ENCODE measurements at places on chromosomes 3 and 15.

DNA sequence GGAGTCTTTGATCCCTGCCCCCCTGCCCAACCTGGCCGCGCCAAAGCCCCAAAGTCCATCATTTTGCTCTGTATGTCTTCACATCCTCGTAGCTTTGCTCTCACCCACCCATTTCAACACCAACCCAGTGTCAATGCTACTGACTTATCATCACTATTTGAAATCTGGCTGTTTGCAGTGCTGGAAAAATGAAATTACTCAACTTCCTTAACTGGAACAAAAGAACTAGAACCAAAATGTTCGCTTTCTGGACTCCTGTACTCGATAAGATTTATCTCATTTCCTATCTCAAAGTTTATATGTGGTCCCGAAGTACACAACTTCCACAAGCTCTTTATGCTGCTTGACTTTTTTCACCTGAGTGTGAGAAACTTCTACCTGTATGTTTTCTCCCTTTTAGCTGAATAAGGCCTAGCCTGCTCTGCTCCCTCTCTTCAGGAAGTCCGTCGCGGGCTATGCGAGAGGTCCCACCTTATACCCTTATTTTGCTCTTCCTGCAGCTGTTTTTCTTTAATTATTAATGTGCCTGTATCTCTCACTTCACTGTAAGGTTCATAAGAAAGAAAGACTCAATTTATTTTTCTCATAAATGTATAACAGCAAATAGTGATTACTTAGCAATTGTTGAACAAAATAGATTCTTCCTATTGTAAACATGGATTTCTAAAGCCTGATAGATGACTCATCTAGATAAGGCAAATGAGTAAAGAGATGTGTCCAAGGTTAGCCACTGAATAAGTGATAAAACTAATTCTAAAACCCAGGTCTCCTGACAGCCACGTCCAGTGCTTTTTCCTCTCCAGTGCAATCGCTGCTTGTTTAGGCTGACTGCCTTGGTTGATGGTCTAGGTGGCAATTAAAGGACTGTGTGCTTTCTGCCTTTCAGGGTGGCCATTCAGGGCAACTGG is 464.1 kb upstream of the TPRG1 start:
- no peak for DNase-seq

DNA sequence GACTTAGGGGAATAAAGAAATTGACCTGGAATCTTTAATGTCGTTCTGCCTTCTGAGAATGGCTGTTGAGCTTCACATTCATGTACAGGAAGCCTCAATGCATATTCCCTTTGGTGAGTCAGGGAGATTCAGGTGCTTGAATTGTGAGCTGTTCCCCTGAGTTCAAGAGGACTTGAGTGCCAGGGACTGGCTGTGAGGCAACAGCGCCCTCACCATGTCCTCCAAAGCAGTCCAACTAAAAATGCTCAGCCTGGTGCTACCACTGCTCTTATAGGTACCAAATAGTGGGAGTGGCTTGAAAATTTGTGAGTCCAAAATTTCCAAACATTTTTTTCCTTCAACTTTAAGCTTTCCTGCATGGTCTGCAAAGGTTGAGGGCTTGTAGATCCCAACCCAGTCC is 54.1 kb downstream of the LEO1 start:
- no peak for DNase-seq

- DNase-seq: no peak
Observed at GRCh38 chr3:74891312-74891711, 276.9 kb upstream of the CNTN3 start.

- DNase-seq: no peak
Observed at GRCh38 chr3:3927965-3928364, 128.7 kb downstream of the LRRN1 start.

DNA sequence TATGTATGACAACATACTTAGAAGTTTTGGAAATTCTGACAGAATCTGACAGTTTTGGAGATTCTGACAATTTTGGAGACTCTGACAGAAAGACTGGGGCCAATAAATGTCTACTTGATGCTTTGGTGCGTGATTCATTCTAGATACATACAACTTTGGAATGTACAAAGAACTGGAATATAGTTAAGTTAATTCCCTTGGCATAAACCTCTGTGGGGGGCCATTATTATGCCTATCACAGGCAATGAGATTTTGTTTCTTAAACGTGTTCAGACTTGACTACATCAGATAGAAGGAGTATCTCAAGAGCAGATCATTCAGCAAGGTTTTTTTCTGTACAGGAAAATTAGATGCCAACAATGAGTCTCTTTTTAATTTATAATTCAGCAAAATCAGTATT is 617.6 kb upstream of the ZNF717 start:
- DNase-seq: no peak

DNA sequence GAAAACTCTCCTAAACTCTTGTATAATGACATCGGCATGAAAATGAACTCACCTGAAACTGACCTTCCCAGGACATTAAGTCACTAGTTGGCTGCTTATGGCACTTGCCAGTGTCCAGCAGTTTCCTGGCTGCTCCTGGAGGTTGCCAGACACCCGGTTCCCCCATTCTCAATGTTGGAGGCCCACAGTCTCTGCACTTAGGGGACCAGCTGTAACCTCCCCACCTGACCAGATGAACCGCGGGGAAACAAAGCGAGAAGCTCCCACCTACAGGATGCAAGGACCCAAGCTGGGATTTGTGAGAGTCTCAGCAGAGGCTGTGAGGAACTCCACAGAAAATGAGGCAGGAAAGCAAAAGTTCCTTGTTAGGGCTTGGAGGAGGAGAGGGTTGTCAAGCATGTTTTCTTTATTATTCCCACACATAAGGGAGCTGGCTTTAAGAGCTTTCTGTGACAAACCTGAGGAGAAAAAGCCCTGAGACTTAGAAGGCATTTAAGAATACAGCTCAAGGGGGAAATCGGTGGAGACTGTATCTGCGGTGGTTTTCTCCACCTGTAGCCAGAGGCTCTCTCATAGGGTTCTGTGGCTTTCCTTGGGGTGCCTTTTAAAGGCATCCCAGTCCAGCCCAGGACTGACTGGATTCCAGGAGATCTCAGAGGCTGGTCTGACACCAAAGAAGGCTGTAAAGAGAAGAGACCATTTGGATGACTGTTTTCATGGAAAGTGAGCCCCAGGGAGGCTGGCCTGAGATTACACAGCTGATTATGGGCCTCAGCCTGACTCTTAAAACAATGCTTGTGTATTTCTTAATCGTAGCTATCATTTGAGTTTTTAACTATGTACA is 4.6 kb downstream of the TPM1 start:
- DNase-seq: no peak

DNA sequence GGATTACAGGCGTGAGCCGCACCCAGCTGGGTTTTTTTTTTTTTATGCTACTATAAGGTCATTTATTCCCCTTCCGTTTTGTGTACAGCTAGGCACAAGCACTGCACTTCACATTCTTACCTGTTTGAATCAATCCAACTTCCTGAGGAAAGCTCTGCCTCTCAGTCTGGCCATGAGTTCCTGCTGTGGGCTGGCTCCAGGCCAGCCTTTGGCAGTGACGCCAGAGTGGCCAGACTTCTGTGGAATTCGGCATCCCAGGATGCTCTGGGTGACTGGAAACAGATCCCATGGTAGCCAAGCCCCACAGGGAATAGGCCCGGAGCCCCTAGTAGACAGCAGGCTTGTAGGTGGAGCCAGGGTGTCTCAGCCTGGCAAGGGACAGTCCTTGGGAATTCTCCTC is 21.5 kb upstream of the TIMP4 start:
- no peak for DNase-seq

- no peak for DNase-seq
Observed at GRCh38 chr3:163919154-163919553, 1159.1 kb downstream of the SI start.

- no peak for DNase-seq
Observed at GRCh38 chr15:71219101-71219500, 103.8 kb downstream of the THSD4 start.

DNA sequence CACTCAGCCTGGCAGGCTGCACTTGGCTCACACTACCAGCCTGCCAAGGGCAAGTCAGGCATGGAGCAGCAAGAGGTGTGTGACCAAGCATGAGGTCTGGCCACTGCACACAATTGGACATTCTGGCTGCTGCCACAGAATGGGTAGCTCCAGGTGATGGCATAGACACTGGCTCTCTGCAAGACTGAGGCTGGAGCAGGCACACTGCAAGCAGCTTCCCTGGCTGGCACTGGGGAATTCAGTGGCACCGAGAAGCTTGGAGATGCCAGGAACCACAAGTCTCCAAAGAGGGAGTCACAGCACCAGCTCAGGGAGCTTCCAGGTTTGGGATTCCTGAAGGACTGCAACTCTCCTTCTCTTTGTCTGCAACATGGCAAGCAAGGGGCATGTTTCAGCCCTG is 42.0 kb upstream of the KCNH8 start:
- DNase-seq: no peak

DNA sequence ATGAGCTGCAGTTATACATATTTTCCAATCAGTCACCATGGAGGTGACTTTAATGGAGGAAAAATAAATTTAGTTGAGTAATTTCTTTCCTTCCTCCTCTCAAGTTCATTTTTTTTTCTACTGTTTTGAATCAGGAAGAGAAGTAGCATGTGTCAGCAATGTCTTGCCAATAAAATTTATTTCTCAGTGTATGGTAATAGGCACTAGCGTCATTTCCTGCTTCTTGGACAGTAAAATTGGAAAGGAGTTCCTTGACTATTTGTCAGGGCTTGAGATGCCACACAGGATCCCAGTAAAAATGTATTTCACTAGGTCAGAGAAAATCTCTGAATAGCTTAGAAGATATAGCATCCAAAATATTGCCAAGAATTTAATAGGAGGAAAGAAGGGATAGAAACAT is 605.9 kb downstream of the ROBO1 start:
- no peak for DNase-seq

DNA sequence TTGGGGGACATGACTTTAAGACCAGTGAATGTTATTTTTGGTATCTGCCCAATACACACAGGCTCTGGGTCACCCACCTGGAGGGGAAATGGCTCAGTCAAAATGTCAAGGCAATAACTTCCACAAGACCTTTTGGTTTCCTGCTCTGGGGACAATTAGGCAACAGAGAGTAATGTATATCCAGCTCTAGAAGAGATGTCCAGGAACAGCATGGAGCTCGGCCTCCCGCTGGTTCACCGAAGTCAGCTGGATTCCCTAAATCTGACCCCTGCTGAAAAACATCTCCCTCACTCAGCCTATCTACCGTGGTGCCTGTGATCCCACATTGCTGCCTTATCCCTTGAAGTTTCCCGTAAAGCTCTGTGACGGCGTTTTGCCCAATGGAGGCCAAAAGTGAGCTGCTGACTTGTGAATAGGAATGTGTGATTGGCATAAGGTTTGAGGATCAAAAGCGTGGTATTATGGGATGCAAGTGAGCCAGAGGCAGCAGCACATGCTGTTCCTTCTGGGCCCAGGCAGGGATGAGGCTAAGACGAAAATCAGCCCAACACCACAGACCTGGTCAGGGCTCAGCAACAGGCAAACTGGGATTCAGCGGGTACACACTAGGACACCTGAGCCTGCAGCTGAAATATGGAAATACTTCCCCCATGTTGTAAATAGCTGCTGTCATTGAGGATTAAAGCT is 47.2 kb upstream of the SLC6A11 start:
- no peak for DNase-seq

- DNase-seq: no peak
Observed at GRCh38 chr3:127119693-127120464, 73.1 kb upstream of the PRR23E start.

DNA sequence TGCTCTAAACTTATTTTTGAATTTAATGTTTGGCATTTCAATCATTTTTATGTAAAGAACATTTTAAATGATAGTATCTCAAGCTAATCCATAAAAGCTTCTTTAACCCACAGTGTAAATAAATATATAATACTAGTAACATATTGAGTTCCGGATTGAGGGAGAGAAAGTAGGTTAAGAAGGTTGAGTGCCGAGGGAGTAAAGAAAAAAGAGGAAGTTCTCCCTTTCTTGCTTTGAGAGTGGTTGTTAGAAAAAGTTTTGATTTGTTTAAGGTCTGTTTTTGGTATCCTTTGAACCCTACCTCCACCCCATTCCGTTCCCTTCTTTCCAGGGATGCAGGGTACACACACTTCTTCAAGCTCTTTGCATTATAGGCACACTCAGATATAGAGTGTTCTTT is 130.8 kb downstream of the VPS8 start:
- no peak for DNase-seq

- DNase-seq: no peak
Observed at GRCh38 chr3:123072152-123072551, 5.3 kb downstream of the PDIA5 start.

GRCh38 chr3:4021162-4021561 is 221.9 kb downstream of the LRRN1 start:
- DNase-seq: no peak

DNA sequence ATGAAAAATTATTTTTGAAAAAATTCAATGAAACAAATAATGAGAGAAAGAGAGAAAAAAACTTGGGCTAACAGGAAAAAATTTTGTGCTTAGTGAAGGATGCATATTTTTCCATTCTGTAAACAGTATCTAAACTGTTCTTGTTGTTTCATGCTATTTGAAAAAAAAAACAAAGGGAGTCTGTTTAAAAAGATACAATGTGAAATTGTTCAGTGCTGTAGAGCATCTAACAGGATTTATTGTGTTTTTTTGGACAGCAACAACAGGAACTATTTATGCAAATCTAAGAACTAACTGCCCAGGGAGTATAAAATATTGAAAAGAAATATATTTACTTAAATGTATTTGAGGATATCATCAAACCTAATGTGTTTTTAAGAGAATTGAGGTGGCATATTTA is 55.1 kb downstream of the PEX5L start:
- no peak for DNase-seq

- no peak for DNase-seq
Observed at GRCh38 chr3:151989621-151990020, 116.2 kb downstream of the SUCNR1 start.

DNA sequence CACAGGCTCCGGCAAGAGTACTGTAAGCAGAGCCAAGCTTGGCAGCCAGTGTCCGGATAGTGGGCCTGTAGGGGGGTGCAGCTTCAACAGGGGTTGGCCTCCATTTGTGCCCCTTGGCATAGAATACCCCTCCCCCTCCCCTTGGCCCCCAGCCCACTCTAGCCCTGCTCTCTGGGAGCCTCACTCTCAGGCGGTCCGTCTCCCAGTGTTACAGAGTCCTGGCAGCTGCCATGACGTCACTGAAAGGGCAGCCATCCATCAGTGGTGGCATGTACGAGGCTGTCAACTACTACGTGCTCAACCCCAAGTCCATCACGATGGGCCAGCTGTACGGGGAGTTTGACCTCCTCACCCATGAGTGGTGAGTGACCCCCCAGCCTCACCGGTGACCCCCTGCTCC is 50.4 kb downstream of the DNAH1 start:
- DNase-seq: no peak

DNA sequence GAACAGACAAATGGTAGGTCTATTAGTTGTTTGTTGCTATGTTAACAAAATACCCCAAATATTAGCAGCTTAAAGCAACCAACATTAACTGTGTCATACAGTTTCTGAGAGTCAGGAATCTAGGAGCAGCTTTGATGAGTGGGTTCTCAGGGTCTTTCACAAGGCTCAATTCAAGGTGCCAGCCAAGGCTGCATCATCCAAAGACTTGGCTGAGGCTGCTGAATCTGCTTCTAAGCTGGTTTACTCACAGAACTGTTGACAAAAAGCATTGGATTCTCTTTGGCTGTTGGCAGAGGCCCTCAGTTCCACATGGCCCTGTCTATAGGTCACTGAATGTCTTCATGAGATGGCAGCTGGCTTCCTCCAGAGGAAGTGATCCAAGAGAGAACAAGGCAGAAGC is 40.3 kb upstream of the TSC22D2 start:
- DNase-seq: no peak

Measured in esophagus squamous epithelium (tissue), 5 donors.